Memory B cell (primary cell): ENCODE measurements at places on chromosomes 12 and 14.
A peak's percentile ranks its signal among the peaks of the same experiment; 100 is the strongest.

DNA sequence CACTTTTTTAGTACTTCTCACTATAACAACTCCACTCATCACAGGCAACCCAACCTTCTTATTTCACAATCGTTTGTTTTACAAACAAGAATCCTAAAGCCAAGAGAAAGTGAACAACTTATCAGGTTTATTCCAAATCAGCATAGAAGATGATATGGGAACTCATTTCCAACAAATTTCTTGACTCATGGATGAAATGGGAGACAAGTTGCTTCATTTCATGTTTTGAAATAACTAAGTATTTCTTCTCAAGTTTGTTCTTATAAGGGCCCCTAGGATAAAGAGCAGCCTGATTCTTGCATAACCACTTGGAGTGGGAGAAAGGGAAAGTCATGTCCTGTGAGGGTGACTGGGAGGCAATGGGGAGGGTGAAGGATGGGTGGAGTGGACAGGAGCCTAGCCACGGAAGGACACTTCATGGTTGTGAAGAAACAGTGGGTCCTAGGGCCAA, 168.3 kb downstream of the DUSP6 start:
- no peak for DNase-seq

DNA sequence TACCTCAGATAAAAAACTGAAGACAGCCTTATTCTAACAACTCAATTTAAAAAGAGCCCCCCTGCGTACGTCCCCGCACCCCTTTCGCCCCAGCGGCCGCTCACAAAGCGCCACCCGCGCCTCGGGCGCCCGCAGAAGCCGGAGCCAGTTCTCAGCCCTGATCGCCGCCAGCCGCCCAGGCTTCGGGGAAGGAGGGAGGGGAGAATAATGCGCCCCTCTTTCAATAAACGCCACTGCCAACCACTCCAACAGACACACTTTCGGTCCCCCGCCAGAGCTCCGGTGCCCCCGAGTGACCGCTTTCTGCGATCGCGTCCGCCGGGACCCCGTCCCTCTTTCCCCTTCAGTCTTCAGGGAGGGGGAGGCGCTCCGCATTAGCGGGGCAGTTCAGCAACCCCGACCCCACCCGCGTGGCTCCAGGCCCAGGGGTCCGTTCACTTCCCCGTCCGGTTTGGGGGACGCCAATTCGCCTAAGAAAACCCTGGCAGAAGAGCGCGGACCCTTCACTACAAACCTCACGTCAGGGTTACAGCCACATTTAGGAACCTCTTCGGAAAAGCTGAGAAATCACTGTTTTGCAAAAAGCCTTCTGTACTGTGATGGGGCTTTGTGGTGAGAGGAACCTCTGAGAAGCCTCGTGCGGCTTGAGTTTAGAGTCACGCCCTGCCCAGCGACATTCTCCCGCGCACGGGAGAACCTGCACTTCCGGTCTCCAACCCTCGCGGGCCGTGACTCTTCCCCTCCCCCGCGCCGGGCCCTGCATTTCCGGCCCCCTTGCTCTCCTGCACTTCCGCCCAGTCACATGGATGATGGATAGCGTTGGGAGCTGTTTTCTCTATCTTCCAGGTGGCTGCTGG, 18.7 kb downstream of the FOXG1 start:
- no peak for DNase-seq

DNA sequence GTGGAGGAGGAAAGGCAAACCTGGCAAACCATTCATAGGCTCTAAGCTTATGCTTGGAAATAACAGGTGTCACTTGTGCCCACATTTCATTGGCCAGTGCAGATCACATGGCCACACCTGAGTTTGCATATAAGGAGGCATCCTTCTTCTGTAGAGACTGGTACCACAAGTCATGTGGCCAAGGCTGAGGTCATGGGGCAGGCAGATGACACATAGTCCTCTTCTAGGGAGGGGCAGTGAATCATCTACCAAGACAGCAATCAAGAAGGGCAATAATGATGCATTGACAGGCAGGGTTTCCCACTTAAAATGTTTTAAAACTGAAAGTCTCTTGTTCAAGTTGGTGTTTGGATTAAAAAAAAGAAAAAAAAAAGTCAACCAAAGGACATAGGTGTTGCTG, 77.3 kb downstream of the DAAM1 start:
- no peak for DNase-seq

DNA sequence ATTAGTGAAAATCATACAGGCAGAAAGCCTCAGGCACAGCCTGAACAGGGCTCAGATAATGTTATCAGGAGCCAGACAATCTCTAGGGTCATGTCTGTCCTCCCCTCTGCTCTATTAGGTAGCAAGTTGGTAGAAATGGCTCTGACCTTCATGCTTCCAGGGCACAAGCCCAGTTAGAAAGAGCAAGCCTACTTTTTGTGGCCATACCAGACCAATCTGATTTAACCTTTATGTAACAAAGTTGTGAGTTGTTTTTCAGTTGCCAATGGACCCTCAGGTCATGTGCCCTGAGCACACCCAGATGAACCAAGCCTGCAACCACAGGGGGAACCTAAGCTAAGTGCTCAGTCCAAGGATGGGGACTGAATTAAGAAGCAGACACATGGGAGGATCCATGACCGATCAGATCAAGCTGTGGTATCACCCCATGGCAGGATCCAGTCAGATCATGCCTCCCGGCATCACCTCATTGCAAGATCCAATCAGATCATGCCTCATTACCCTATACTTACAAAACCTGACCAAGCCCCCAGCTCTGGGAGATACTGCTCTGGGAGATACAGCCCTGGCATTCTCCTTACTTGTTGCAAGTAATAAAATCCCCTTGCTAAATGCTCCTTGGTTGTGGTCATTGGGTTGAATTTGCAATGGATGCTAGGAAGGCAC, 18.8 kb upstream of the HIGD1C start:
- no peak for DNase-seq

- no peak for DNase-seq
Observed at GRCh38 chr14:73221945-73222344, 15.4 kb upstream of the PAPLN start.

DNA sequence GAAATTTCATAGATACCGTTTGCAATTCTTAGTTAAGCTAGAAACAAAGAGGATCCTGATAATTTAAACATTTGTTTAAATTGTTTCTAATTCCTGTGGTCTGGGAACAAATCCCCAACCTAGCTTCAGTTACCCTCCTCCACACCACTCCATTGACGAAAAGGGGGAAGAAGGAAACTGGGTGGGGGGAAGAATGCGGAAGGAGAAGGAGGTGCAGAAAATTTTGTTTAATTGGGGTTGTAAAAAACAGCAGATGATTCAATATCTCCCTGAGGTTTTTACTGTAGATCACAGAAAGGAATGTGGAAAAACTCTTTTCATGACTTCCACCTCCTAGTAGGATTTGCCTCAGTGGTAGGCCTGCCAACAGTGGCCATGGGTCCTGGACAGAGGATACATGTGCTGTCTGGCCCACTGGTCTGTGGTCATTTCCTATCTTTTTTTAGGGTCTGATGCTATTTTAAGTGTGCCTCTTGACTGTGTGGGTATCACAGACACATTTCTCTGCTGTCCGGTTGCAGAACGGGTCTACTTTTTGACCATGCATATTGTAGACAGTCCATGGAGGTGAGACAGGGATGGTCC, 122.9 kb upstream of the PCED1B start:
- no peak for DNase-seq

DNA sequence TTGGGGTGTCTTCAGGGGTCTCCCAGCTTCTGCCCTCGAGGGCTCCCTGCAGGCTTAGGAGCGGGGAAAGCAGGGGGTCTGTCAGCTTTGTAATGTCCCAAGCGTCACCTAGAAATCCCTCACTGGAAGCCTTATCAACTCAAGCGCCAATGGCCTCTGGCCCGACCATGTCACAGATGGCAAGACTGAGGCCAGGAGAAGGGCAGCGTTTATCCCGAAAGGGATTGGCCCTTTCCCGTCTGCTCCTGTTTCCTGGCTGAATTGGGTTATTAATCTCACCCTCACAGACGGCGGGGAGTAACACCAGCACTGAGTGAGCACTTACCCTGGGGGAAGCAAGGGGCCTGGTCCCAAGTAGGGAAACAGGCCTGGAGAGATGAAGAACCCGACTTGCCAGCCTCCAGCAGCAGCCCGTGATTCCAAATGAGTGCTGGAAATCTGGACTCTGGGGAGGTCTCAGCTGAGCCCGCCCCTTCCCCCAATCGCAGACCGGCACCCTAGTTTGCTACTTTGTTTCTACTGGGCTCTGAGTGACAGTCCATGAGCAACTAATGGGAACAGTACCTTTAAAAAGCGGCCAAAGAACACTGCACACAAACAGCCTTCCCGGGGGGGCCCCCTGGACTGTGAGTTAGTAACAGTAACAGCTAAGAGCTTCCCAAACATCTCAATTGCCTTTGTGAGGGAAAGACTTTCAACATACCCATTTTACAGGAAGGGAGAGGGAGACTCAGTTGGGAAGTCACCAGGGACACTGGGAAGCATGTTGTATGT, 2.1 kb upstream of the NCOR2 start:
- no peak for DNase-seq

DNA sequence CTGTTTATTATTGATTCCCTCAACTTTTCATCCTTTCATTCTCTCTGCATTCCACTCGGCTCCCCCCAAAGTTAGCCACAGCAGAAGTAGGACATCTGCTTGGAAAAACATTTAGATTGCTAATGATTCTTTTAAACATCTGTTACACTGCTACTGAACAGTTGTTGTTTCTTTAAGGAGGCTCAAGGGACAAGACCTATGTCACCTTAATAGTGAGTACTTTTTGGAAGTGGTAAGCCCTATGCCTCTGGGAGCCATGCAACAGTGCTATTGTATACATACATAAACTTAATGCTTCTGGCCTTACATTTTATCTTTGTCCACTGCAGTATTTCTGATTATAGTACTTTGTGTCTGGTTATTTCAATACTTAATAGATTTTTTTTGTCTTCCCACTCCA, 628.2 kb upstream of the FOXG1 start:
- no peak for DNase-seq

- DNase-seq = peak; percentile 83
Observed at GRCh38 chr14:69152902-69153151, at the start of gene DCAF5. DCAF5 (minus strand) TSS chr14:69153119; CDS start chr14:69152978, 141 bp downstream.

DNA sequence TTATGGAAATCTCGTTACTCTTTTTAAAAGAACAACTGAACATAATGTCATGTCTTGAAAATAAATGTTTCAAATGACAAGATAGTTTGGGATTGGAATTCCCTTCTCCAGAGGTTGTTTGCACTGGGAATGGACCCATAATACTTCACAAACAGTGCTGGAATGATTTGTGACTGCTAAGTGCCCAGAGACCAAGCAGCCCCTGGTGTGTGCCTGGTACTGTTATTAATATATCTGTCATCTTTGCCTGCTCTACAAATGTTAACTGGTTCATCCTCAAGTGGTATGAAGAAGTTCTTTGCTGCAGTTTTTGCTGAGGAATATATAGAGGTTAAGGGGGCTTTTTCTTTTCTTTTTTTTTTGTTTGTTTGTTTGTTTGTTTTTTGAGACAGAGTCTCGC, 64.9 kb upstream of the DACT1 start:
- DNase-seq = no peak

DNA sequence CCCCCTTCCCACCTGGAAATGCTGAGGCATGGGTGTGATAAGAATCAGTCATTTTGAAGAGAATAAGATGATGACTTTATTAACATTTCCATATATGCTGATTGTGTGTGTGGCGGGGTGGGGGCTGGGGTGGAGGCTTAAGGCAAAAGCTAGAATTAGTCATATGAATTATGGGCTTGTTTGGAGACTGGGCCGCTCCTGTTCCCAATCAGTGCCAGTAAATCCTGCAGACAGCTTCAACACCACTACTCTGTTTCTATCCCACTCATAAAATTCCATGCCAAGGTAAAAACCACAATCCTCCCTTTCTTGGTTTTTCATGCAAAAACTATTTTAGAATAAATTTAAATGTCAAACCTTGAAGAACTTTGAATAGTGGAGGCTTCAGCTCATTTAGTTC, 29.9 kb upstream of the SLC38A2 start:
- DNase-seq = no peak
